A549 treated with AZD2906 at 1 μM for 4 hours (cell line): ENCODE measurements at places on chromosomes 11 and 22. TPM values are rescaled to one million over a fixed set of nuclear protein-coding genes. Genes with fewer than 3 reads are reported as not detected.

Gene OLFML1
- 0.07 TPM in 1 of 5 replicates, not detected in the others for total RNA-seq

Gene CRYBB2
- total RNA-seq: 0.07 TPM in 1 of 5 replicates, not detected in the others

Gene ZDHHC5
- 67.5 to 75.4 TPM (median 68.8 TPM) in 5 replicates for total RNA-seq

Gene LRRC32
- total RNA-seq: 0.13 to 0.46 TPM (median 0.28 TPM) in 5 replicates

Gene BTG4
- 0.10 to 0.23 TPM (median 0.18 TPM) in 4 of 5 replicates, not detected in the other for total RNA-seq
